ENCODE measurements at places on chromosomes 3 and 15.

- no peak for DNase-seq
These were observed 1101.9 kb downstream of the ROBO1 start for GRCh38 chr3:78665776-78666469.

- DNase-seq = peak; percentile 67
These were observed 144.1 kb downstream of the RORA start for GRCh38 chr15:61084944-61085367.

DNA sequence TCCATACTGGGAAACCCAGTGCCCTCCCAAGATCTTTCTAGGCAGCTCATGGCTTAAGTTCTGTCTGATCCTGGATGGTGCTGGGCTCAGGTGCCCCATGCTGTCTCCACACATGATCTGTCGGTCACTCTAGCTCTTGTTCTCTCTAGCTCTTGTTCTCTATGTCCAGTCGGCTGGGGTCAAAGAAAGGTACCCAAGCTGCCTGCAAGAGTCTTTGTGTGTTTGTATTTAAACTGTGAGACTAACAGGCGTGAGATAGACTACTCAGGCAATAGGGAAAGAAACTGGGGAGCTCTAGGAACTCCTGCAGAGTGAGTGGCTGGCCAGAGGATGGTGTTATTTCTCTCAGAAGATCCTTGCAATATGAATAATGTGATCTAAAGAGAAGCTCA is 40.2 kb downstream of the GPR156 start:
- DNase-seq = no peak

DNA sequence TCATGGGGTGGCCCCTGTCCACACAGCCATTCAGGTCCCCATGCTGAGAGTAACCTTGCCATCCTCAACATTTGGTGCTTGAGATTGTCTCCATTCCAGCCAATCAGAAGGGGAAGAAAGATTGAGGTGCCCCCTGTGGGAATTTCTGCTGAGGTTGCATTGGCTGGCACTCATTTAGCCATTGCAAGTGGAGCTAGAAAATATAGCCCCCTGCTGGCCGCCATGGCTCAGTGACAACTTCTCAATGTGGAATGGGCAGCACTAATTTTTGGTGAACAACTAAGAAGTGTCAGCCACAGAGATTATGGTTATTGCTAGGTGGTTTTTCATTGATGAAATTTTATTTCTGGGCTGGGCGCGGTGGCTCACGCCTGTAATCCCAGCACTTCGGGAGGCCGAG is 22.0 kb downstream of the COL6A6 start:
- peak; percentile 40 for DNase-seq

- no peak for DNase-seq
These were observed 69.5 kb downstream of the KLF15 start for GRCh38 chr3:126287536-126288241.

- no peak for DNase-seq
These were observed 36.0 kb downstream of the XYLB start for GRCh38 chr3:38382506-38383080.

DNA sequence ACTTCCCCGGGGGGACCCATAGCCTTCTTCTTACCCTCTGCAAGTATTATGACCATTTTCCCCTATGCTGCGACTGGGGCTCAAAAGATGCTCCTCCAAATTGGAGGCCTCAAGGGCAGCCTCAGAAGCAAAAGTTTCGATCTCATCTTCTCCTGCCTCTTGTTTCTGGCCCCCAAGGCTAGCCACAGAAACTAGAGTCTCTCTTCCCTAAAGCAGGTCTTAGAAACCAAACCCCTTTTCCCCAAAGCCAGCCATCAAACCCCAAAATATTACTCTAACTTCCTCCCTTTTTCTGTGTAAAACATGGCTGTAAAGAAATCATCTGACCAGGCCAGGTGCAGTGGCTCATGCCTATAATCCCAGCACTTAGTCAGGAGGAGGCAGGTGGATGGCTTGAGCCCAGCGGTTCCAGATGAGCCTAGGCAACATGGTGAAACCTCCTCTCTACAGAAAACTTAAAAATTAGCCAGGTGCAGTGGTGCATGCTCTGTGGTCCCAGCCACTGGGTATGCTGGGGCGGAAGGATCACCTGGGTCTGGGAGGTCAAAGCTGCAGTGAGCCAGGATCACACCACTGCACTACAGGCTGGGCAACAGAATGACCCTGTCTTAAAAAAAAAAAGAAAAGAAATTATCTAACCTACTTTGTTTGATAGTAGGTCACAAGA is 36.7 kb upstream of the MFGE8 start:
- DNase-seq = no peak

Measured in KBM-7 (cell line).